WERI-Rb-1 (cell line): ENCODE measurements at places on chromosomes 7 and 10.

DNA sequence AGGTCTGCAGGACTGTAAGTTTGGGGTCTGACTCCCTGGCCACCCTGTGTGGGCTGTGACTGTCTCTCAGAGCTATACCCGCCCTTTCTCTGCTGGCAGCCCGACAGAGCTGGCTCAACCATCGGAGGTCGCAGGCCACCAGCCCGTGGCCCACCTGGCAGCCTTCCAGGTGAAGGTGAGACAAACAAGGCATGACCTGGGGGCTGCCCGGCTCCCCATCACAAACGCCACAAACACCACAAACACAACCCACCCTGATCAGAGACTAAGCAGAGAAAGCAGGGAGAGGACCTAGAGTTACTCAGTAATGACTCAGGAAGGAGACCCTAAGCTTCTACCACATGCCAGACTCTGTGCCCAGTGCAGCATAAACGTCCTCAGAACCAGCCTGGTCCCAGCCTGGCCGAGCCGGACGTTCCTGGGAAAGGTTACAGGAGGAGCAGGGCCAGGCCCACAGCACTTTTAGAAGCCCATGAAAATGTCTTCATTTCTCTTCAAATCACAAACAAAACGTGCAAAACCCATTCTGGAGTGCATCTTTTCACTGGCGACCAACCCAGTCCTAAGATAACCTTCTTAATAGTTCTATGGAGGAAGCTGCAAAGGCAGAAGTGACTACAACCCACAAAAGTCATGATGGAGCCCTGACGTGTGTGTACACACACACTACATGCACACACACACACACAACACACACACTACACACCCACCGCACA lies 66.8 kb downstream of the MKI67 start:
- DNase-seq, result no peak

DNA sequence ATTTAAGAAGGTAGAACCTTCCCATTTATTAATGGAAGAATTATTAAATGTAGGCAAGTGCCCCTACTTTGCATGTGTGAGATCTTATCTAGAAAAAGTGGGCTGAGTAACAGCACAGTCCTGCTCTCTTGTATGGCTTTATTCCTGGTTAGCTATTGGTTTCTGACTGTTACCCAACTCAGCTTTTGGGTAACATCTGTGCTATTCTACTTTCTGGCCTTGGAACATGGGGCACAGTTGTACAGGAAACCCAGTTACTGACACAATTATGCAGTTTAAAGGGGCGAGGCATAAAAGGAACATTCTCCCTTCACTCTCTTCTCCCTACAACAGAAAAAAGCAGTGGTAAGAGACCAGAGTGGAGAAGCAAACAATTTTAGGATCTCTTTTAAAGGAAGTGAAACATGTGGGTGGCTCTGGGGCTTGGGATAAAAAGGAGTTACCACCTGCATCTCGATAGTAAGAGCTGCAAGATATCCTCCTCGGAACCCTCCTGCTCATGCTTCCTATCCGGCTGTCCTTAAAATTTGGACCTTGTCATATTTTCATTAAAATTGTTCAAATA lies 16.0 kb downstream of the NUDT5 start:
- no peak for DNase-seq

DNA sequence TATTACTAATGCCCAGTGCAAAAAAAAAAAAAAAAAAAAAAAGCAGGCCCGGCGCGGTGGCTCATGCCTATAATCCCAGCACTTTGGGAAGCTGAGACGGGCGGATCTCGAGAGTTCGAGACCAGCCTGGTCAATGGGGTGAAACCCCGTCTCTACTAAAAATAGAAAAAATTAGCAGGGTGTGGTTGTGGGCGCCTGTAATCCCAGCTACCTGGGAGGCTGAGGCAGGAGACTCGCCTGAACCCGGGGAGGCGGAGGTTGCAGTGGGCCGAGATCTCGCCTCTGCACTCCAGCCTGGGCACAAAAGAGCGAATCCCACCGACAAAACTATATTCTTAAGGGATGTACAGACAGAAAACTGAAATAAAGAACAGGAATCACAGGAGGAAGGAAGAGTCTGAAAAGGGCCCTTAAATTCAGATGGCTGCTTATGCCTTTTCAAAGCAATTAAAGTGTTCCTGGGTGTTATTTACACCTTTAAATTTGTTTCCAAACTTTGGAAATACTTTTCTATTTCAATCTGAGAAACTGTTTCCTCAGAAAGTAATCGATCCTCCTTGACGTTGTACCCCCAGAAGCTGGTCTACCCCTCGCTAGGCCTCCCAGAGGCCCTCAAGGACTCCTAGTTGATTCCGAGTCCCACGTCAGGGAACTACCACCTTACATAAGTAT lies 2.0 kb upstream of the KMT2E start:
- no peak for DNase-seq

- DNase-seq, result no peak
These were observed 176.6 kb upstream of the SP4 start for GRCh38 chr7:21251151-21251800.

GRCh38 chr10:67036808-67037207 lies 111.0 kb downstream of the LRRTM3 start:
- DNase-seq, result no peak

DNA sequence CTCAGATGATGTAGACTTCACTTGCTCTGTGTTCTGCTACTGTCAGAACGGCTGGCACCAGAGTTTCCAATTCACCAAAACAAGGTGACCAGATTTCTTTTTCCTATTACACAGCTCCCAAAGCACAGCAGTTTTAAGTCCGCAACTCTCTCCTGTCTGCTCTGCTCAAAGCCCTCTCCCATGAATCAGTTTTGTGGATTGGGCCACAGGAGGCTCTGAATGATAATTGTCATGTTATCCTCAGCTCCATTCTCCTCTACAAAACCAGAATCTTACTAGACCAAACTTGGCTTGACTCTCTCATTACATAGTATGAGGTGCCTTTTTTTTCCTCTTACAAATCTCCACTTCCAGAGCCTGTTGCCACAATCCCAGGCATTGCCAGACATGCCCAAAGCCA lies 223.5 kb downstream of the SNX13 start:
- DNase-seq, result no peak

GRCh38 chr7:90645784-90646183 lies 49.7 kb downstream of the CDK14 start:
- DNase-seq, result peak; percentile 76

DNA sequence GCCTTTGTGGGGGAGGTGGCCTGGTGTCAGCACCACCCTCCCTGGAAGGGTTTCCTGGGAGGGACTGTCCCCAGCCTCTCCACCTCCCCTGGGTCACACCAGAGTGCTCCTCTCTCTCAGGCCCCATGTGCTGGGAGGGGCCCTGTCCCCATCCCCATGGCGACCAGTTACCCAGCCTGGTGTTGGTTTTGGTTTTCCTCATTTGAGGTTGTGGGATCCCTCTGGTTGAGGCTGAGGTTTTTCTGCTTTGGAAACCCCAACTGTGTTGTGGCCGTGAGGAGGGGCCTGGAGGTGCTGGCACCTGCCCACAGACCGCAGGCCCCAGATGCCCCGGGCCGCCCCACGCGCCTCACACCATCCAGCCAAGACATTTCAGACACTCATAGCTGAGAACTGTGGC lies 106.3 kb downstream of the GRK5 start:
- DNase-seq, result no peak

DNA sequence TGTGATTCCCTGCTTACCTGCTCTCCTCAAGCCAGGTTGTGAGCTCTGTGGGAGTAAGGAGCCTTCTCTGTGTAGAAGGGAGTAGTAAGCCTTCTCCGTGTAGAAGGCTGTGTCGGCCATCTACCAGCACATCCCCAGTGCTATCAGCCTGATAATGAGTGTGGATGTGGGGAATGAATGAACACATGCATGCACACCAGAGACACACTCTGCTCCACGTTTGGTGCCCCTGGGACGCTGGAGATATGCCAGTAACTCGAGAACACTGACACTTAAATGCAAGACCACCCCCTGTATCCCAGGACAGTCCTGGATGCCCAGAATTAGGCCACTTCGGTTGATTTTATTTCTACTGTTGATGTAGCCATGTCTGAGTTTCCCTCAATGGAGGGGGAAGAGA lies 21.1 kb upstream of the GPR26 start:
- no peak for DNase-seq

- DNase-seq, result no peak
These were observed 110.5 kb downstream of the ITGA8 start for GRCh38 chr10:15609246-15609645.

DNA sequence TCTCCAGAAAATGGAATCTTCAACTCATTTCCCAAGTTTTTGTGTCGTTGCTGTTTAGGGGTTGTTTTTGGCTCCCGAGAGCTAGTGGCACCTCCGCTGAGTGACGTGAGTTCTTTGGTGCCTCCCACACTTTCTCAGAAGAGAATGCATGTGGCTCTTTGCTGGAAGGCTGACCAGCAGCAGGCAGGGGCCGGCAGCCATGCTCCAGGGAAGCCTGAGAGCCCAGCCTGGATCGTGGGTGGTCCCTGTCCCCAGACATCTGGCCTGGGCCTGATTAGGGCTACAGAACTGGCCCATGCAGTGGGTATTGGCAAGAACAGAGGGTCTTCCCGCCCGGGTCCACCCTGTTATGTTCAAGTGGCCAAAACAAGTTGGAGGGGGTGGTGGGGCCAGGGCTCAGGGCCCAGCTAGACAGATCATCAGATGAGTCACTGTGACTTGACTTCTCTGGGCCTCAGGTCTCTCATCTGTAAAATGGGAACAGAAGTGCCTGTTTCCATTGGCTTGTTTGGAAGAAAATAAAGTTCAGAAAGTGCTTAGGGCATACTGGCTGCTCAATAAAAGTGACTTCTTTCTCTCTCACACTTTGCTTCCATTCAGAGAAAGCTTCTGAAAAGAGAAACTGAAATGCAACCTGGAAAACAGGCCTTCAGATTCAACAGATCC lies 83.1 kb downstream of the STRA8 start:
- no peak for DNase-seq

DNA sequence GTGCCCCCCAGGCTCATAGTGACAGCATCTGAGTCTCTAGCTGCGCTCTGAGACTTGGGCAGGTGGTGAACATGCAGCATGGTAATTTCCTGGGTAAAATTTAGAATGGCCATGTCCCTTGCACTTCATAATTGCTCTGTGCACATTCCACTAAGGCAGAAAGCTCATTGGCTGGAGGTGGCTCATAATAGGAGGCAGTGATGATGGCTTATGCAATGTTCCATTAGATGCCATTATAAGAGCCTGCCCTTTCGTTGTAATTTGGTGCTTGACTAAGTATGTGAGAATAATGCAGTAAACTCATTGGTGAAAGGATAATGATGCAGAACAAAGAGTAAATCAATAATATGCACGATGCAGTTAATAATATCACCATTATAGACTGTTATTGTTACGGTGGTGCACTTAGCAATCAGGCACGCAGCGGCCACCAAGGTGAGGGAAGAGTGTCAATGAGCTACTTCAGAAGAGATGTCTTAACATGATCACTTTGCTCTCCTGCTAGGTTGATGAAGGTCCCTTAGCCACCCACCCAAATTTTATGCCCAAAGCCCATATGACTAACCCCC lies 545.9 kb downstream of the KCNMA1 start:
- DNase-seq, result no peak

- DNase-seq, result no peak
These were observed 45.9 kb upstream of the PTF1A start for GRCh38 chr10:23146258-23146657.

- no peak for DNase-seq
These were observed 2.8 kb downstream of the PILRA start for GRCh38 chr7:100376066-100376465.

GRCh38 chr7:141975806-141976523 lies 2.4 kb upstream of the TAS2R38 start:
- peak; percentile 87 for DNase-seq

DNA sequence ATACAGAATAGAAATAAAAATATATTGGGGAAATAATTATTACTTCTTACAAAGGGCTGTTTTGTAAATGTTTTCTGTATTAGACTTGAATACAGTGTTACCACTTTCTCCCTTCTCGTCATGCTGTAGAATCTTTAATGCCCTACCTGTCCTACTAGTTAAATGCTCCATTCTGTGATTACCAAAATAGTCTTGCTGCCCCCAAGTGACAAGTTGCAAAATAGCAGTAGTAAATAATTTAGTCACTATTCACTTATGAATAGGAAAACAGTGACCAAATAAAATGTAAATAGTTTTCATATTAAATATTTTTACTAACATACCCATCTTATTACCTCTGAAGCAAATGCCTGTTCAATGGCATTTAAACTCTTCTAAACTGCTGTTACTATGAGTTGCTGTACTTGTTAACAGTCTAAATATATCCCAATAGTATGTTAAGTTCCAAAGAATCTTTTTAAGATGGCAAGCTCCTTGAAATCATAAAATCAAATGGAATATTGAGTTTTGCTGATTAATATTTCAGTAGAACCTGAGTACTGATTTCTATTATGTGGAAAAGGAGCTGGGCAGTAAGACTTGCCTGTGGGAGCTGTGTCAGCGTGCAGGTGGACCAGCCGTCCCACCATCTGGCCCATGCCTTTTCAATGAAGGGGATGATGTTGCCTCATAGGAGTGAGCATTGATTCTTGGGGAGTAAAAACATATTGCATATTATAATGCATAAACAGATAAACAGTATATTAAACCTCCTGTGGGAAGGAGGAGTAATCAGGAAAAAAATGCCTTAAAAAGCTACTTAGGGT lies 18.1 kb upstream of the OIT3 start:
- DNase-seq, result no peak

DNA sequence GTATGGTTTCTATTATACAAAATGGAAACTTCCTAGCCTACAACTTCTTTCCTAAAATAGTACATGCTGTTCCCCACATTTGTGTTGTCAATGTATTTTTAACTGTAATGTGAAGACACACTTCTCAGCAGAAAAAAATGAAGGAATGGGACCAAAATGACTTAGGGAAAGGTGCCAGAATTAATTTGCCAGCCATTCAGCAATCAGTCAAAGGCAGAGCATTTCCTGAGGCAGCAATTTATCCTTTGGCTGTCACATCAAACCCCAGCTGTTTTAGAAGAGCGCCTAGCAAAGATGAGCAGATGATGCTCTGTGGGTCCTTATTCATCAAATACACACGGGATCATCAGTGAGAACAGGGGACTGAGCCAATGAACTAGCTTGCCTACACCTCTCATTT lies 592.5 kb downstream of the KCNMA1 start:
- DNase-seq, result no peak

GRCh38 chr10:23695825-23696420 lies 257.0 kb downstream of the OTUD1 start:
- DNase-seq, result no peak

DNA sequence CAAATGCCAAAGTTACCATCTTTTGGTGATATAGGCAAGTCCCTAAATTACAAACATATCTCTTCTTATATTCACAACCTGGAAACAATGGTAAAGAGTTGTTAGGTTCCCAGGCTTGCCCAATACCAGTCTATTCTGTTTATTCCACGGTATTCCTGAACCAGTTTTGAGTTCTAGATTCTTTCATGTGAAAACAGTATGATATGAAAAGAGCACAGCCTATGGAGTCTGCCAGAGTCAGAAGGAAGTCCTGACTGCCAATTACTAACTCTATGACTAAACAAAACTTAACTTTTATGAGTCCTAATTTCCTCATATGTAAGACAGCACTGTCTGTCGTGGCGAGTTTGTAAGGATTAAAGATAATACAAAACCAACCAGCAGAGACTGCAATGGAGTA lies 5.6 kb downstream of the ABI1 start:
- DNase-seq, result no peak
